Body of pancreas (tissue), 4 donors: ENCODE measurements at places on chromosomes 6 and 20. TPM values are rescaled to one million over a fixed set of nuclear protein-coding genes. Genes with fewer than 3 reads are reported as not detected.

Gene PTGIS
- total RNA-seq = 9.9 TPM

Gene VSX1
- not detected for total RNA-seq

Gene PRND
- total RNA-seq = not detected

Gene PHACTR3
- total RNA-seq = 0.66 TPM

Gene BPIFB4
- total RNA-seq = not detected

Gene UBD
- 10.1 TPM for total RNA-seq

DNA sequence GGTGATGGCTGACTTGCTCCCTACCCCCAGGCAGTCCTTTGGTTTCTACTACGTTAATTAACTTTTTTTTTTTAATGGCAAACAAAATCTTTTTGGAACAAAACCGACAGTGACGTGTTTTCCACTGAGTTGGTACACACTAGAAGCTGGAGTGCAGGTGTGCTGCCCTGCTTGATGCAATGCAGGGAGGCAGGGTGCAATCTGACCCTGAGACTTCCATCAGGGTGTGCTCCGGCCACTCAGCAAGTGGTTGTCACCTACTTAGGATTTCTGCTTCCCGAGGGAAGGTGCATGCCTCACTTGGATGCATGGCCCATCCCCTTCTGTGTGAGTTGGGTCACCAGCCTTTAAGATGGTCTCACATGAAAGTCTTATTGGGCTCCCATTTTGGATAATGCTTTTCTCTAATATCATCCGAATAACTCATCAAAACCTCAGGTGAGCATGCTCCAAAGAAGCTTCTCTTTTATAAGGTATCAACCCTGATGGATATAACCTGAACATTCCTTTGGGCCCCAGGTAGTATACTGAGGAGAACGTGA lies 14.0 kb downstream of the RREB1 start:
- DNase-seq = peak; percentile 63

DNA sequence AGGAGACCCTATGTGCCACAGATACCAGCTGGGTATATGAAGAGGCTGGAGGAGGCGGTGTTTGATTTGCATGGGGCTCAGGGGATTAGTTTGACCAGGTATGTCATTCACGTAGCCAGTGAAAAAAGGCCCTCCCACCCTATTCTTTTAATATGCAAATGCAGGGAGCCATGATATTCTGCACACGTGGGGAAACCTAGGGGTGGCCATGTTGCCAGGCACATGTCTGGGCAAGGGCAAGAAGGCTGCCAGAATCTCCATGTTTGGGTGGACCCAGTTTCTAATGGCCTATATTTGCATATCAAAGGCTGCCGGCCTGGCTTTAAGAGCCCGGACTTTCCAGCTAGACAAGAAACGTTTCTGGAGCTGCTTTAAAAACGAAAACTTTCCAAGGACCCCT lies 60.4 kb downstream of the SOX4 start:
- no peak for DNase-seq

- no peak for DNase-seq
These were observed 32.7 kb downstream of the CD109 start for GRCh38 chr6:73728548-73729205.

DNA sequence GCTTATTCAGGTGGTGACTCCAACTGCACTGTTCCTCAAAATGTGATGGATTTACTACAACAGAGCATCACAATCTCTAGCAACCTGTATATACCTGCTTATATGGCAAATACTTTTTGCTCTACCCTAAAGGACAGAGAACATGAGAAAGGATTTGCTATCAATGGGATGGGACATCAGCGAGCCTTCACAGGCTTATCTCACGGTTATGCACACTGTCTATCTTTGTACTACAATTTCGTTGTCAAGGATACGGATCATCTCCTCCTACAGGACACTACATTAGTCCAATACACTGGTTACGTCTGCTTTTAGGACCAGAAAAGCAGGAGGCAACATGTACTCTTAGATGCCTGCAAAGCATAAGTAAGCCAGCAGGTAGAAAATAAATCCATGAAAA lies 34.2 kb downstream of the STX7 start:
- no peak for DNase-seq

GRCh38 chr6:130968476-130968875 lies 94.6 kb downstream of the EPB41L2 start:
- DNase-seq = no peak

DNA sequence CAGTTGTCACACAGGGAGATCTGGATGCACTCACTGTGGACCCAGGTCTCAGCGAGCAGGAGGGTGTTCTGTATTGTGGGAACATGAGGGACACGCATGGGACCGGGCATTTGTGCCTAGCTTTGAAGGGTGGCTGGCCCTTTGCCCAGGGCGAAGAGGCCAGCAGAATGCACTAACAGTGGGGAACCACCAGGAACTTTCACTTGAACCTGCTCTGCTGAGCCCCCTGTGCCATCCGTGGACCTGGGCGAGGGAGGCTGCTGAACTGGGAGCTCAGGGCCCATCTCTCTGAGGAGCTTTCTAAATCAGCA lies 1.2 kb upstream of the ULBP2 start:
- no peak for DNase-seq

DNA sequence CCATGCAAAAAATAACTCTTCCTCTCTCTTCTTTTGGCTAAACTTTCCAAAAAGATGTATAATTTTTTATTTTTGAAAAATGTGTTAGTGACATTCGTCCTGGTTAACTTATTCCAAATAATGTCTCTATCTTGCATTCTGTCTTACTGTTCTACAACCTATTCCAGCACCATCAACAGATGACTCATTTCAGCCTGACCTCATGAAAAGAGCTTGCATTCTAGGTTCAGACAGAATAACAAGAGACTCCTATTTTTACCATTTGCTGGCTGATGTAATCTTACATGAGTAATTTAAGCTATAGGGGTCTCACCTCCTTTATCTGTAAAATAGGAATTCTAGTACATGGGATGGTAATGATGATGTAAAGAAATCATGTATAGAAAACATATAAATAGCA lies 109.0 kb downstream of the FUT9 start:
- no peak for DNase-seq

DNA sequence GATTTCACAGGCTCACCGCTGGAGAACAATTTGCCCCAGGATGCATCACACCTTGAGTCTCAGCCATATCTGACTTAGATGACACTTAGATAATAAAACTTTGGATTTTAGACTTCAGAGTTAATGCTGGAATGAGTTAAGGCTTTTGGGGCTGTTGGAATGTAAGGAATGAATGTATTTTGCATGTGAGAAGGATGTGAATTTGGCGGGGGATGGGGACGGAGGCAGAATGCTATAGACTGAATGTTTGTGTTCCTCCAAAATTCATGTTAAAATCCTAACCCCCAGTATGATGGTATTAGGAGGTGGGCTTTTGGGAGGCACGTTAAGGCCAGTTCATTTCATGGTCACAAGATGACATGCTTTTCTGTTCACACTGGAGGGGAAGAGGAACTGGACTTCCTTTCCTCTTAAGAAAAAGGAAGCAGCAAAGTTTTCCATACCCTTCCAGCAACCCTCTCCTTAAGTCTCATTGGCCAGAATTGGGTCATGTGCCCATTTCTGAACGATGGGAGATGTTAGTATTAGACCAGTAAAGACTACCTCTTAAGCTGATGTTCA lies 5.8 kb upstream of the SRXN1 start:
- no peak for DNase-seq

GRCh38 chr20:10536531-10536930 lies 101.4 kb downstream of the SLX4IP start:
- peak; percentile 88 for DNase-seq

GRCh38 chr6:32685603-32686002 lies 19.1 kb upstream of the HLA-DQB1 start:
- no peak for DNase-seq

GRCh38 chr6:134634466-134634865 lies 315.4 kb downstream of the ALDH8A1 start:
- DNase-seq = no peak

DNA sequence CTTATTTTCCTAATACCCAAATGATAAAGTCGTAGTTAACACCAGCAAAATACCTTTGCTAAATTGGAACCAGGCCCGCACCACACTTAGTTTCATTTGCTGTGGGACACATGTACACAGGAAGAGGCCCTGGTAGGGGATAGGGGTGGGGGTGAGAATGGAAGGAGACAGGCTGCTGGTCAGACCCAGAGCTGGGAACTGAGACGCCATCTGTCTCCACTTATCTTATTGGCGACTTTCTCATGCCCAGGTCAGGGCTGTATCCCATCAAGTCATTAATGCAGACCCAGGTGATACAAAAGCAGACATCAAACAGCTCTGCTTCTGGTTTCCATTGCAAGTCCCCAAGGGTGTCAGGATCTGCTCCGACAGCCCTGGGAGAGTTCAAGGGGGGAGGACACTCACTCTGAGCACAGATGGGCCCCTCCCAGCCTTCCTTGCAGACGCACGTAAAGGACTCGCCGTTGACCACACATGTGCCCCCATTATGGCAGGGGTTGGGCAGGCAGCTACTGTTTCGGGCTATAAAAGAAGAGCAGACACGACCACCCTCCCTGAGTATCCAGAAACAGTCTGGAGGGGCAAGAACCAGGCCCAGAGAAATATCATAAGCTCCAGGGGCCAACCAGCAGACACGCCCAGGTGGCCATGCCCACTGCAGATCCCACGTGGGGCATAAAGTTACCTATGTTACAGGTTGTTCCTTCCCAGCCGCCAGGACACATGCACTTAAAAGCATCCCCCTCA lies 29.2 kb downstream of the JAG1 start:
- DNase-seq = no peak

DNA sequence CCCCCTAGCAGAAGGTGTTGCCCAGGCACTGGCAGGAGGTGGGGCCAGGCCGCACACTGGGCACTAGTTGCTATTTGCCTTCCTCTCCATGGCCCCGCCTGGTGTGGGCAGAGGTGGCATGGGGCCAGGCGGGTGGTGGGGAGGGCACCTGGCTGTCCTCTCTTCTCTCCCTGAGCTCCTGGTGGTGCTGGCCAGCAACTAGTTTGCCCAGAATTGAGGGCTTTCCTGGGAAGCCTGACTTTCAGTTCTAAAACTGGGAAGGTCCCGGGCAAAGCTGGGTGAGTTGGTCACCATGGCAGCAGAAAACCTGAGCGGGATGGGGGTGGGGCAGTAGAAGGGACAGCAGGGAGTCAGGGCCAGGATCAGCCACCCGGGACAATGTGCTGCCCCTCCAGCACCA lies 48.2 kb downstream of the RBM38 start:
- peak; percentile 93 for DNase-seq

DNA sequence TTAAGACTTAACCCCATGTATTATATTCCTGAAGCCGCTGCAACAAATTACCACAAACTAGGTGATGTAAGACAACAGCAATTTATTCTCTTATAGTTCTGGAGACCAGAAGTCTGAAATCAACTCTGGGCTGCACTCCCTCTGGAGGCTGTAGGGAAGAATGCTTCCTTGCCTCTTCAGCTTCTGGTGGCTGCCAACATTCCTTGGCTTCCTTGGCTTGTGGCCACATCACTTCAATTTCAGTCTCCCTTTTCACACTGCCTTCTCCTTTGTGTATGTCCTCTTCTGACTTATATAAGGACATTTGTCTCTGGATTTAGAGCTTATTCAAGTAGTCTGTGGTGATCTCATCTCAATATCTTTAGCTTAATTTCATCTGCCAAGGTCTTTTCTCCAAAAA lies 141.6 kb downstream of the DHX35 start:
- no peak for DNase-seq

GRCh38 chr6:42355416-42355815 lies 96.3 kb downstream of the TRERF1 start:
- DNase-seq = no peak

DNA sequence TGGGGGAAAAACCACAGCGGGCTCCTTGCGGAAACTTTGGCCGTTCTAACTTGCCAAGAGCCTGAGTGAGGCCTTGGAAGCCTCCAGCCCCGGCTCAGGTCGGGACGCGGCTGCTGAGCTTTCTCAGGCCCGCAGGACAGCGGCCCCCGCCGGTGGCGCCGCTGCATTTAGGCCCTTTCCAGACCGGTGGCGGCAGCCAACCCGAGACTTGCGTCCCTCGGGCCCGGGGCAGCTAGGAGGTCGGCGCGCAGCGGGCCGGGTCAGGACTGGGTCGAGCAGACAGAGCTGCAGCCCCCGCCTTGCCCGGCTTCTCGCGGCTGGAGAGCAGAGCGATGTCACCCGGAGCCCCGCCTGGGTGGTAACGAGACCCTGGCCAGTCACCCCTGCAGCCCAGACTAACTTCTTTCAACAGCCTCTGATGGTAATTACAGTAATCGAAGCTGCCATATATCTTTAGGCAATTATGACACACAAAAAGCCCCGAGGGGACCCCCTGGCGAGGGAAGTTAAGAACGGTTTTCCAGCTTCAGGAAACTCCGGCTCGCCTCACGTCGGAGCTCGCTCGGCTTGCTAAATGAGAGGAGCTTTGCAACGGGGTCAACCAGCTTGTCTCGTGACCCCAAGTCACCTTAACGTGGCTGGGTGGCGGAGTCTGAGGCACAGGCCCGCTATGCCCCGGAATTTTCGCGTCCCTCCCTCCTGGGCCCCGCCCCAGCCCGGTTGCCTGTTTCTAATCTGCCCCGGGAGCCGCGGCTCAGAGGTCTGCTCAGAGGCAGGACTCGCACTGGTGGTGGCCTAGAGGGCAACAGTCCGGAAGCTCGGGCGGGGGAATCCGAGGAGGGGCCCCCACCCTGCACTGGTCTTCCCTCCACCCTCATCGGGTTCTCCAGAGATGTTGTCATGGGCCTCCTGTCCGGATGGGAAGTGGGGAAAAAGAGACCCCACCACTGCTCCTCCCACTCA lies 3.0 kb downstream of the NR2E1 start:
- DNase-seq = no peak

DNA sequence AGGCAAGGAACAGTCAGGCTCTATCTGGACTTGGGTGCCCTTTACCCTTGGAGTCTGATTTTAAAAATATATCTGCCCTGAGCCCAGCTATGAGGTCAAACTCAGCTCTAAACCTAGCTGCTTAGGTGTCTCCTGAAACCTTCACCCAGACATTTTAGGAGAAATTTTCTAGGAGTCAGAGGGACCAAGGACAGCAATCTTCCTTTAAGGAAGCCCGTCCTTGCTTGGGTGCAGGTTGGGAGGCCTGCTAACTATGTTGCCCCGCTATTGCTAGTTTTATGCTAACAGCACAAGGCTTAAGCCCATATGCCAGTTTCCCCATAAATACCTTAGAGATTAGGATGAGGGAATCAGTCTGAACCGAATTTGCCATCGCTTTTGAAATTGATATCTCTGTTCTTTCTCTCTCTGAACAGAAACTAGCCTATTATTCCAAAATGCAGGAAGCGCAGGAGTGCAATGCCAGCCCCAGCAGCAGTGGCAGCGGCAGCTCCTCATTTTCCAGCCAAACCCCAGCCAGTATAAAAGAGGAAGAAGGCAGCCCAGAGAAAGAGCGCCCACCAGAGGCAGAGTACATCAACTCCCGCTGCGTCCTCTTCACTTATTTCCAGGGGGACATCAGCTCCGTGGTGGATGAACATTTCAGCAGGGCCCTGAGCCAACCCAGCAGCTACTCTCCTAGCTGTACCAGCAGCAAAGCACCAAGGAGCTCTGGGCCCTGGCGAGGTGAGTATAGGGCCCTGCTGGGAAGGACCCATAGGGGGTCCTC lies 2.6 kb downstream of the VGLL2 start:
- DNase-seq = no peak

DNA sequence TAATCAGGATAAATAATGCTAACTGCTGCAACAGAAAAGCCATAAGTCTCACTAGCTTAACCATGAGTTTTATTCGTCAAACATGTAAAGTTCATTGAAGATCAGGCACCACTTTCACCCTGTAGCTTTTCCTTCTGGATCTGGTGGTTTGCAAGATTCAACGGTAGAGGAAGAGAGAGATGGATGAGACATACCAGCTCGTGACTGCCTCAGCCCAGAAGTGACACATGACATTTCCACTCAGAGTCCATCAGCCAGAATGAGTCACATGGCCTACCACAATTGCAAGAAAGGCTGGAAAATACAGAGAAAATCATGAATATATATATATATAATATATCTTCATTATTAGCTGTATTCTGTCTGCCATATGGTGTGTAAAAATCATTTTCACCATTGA lies 29.0 kb downstream of the SPTLC3 start:
- DNase-seq = no peak
